Epithelial cell of esophagus (primary cell): ENCODE measurements at places on chromosomes 1 and 21.

DNA sequence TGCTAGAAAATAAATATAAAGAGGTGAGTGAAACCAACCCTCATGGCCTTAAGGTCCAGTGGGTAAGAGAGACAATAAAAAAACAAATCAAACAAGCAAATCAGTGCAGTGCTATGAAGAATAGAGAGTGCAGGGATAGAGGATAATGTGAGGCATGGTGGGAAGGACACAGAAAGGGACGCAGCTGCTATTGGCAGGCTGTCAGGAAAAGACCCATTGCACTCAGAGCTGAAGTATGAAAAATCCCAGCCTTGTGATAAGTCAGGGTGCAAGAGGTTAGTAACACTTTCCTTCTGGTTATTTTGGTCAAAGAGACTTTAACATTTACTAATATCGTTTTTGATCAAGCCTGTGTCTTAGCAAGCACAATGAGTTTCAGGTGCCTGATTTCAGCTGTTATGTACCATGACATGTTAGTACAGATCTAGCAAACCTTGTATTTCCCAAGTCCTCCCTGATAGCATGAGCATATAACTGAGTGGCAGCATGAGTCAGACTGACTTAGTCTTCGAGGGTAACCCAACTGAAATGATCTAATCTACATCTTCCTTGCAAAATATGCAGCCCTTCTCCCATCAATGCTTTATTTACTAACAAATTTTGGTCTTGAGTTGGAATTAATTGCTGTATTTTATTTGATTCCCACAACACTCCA, 31.7 kb downstream of the CHML start:
- DNase-seq = peak; percentile 97

- DNase-seq = no peak
These were observed 54.5 kb downstream of the EXO1 start for GRCh38 chr1:241902391-241903065.

DNA sequence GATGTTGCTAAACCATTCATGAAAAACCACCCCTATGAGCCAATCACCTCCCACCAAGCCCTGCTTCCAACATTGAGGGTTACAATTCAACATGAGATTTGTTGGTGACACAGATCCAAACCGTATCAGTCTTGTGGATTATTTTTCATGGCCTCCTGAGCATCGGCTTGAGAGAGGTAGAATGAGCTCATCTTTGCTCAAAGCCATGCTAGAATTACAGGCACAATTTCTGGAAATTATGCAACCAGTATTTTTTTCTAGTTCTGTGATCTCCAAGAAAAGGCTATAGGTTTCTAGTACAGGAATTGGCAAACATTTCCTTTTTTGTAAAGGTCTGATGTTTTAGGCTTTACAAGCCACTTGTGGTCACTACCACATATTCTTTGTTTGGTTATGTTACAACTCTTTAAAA, 219.4 kb downstream of the DUSP10 start:
- no peak for DNase-seq

GRCh38 chr1:237471377-237471776, 419.3 kb downstream of the ZP4 start:
- no peak for DNase-seq

- no peak for DNase-seq
These were observed 5.7 kb upstream of the ZNF697 start for GRCh38 chr1:119653839-119654170.

- peak; percentile 55 for DNase-seq
These were observed 226.5 kb downstream of the SMYD3 start for GRCh38 chr1:246280551-246280950.

- DNase-seq = peak; percentile 25
These were observed 86.4 kb upstream of the LYST start for GRCh38 chr1:235952950-235953615.

- no peak for DNase-seq
These were observed 1.6 kb downstream of the TNNI1 start for GRCh38 chr1:201419746-201420607.
